Stimulated activated CD8-positive, alpha-beta memory T cell treated with anti-CD3 and anti-CD28 coated beads, Interleukin-4, amount 100 ng/mL, for 1 hour (primary cell): ENCODE measurements at places on chromosomes 6 and 20.

GRCh38 chr6:33314515-33314942 lies 651 bp upstream of the TAPBP start:
- no peak for DNase-seq

GRCh38 chr6:125974214-125974866 lies 12.0 kb upstream of the TRMT11 start:
- DNase-seq, result no peak

- DNase-seq, result no peak
Observed at GRCh38 chr6:12892151-12892550, 175.6 kb downstream of the PHACTR1 start.

GRCh38 chr20:13863244-13863643 lies 78.4 kb downstream of the NDUFAF5 start:
- no peak for DNase-seq

GRCh38 chr20:49701241-49701790 lies 12.4 kb downstream of the B4GALT5 start:
- DNase-seq, result no peak

- DNase-seq, result no peak
Observed at GRCh38 chr20:25011261-25011660, 18.7 kb upstream of the APMAP start.

- DNase-seq, result no peak
Observed at GRCh38 chr6:82094166-82094806, 153.3 kb downstream of the IBTK start.

DNA sequence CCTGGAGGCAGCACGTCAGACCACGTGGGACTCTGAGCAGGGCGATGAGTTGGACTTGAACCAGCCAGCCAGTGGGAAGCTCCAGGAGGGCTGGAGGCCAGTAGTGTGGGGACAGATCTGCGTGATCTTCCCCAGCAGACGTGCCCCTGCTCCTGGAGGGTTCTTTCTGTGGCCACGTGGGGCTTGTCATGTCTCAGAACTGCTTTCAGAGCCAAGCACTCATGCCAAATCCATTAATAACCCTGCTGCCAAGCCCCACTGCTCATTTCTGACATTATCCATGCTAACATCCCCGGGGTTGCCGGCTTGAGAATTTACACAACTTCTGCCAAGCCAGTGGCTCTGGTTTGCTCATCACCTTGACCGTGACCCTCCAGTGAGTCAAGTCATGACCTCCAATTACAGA lies 38.3 kb downstream of the SIRPA start:
- no peak for DNase-seq

DNA sequence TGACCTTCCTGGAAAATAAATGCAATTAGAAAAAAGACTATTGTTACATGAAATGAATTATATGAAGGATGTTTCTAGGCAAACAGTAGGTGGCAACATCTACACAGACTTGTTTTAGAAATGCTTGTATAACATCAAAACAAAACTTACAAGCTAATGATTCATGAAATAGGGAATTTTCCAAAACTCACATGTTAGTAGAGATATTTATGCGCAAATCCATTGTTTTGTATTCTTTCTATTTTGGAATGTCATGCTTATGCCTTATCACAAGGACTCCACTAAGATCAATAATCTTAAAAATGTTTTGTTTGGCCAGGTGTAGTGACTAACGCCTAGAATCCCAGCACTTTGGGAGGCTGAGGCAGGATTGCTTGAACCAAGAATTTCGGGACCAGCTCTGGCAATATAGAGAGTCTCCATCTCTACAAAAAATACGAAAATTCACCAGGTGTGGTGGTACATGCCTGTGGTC lies 32.3 kb upstream of the LGSN start:
- DNase-seq, result no peak

- DNase-seq, result peak; percentile 37
Observed at GRCh38 chr6:15299430-15300131, 53.7 kb downstream of the JARID2 start.

DNA sequence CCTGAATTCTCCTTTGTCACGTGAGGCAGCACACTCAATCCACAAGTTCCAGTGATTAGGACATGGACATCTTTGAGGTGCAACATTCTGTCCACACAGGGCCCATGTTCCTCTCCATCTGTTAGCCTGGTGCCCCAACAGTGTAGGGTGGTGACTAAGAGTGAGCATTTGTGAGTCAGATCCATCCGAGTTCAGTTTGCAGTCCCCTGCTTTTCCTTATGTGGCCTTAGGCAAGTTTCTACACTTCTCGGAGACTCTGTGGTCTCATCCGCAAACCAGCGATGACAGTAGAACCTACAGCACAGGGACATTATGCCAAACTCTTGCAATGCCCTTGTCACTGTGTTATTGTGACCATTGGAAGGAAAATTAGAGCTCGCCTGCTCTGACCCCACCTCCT lies 178.7 kb upstream of the CDH4 start:
- DNase-seq, result no peak

- no peak for DNase-seq
Observed at GRCh38 chr6:113994934-113995342, 24.0 kb upstream of the HDAC2 start.

DNA sequence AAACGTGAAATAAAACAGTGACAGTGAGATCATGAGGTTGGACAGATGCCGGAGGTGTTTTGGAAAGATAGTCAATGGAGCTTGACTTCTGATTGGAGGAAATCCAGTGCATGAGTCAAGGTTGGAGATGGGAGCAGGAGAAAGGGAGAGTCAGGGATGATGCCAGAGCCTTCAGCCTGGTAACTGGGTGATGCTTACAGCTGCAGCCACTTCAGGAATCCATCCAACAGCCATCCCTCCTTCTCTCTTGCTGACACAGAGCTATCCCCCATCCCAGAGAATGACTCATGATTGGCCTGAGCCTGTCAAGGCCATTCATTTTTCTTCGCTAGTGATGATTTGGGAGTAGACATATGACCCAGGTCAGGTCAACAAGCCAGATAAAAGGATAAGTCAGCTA lies 112.8 kb downstream of the SAMD5 start:
- no peak for DNase-seq

- DNase-seq, result no peak
Observed at GRCh38 chr20:4573564-4574355, 147.9 kb upstream of the PRND start.

DNA sequence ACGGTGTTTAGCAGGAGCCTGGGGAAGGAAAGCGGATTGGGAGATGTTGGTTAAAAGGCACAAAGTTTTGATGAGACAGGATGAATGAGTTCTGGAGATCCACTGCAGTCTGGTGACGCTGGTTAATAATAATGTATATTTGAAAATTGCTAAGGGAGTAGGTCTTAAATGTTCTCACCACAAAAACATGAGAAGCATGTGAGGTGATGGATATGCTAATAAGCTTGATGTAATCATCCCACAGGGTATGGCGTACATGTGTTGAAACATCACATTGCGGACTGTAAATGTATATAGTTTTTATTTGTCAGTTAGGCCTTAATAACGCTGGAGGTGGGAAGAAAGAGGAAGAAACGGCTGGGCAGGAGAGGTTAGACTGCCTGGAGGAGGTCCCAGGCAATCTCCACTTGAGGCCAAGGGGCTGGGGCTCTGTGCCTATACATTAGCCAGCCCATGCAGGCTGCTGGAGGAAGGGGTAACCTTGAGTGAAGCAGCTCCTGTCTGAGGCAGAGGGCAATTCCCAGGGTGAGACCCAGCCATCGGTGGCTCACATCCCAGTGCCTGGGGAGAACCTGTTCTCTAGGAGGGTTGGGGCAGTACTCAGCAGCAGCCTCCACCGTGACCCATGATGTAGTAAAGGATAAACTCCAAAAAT lies 188.2 kb upstream of the QKI start:
- DNase-seq, result no peak

GRCh38 chr6:82275686-82276085 lies 28.1 kb upstream of the IBTK start:
- no peak for DNase-seq

DNA sequence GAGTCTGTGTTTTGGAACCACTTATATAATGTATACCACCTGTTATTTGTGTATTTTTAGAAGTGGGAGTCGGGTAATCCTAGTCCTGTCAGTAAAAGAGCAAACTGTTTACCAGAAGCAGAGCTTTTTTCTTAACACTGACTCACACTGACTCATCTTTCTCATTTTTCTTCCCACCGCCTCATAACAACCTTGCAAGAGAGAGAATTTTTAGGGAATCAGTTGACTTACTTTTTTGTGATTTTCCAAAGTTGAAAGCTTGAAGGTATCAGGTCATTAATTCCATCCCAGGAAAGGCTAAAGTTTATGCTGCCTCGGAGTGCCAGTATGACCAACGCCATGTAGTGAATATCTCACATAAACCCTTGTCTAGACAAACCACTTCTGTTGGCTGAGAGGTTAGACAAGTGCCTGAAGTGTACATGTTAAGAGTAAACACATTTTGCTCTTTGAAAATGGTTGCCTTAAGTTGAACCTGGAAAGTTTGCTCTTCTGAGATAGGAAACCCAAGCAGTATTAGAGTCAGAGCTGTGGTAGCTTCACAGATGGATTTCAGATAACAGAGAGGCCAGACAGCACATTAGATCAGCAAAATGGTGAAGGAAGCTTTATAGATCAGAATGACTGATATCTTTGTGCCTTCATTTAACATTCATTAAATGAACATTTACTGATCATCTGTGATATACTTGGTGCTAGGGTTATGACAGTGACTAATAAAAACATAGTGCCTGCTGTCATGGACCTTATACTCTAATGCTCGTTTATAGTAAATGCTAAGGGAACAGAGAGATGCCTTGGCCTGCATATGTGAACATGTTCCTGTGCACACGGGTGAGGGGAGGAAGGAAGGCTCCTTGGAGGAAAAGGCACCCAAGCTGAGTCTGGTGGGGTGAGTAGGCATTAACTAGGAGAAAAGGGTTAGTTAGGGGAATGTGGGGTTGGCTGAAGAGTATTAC lies 29.1 kb upstream of the PKIG start:
- DNase-seq, result no peak

GRCh38 chr6:53020005-53020744 lies 25.1 kb upstream of the GSTA4 start:
- DNase-seq, result no peak

- peak; percentile 48 for DNase-seq
Observed at GRCh38 chr6:137927777-137928218, 60.7 kb downstream of the TNFAIP3 start.

DNA sequence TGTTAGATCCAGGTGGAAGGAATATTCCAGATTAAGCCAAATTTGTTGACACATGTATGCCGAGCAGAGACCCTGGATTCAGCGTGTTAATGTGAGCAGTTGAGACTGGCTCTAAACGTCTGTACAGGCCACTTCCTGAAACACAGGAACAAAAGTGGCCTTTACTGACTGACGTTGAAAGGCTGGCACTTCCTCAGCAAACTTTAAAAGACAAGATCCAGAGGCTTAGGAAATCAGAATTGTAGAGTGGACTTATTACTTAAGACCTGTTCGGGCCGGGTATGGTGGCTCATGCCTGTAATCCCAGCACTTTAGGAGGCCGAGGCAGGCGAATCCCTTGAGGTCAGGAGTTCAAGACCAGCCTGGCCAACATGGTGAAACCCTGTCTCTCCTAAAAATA lies 125.7 kb upstream of the ARID1B start:
- no peak for DNase-seq

DNA sequence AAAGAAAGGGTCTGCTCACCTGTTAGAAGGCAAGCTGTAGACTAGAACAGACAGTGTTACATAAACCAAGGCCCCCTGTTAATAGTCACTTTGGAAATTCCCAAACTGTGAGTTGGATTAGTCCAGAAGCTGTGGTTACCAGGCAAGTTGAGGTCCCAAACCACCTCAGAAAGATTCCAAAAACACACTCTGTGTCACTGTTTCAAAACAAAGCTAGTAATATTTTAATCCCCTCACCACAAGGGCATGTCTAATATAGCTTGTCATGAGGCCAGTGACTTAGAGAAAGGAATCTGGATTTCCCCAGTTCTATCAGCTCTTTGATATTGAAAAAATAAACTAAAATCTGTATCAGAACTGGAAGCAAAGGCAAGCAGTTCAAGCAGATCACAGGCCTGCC lies 244.6 kb downstream of the HAO1 start:
- no peak for DNase-seq

DNA sequence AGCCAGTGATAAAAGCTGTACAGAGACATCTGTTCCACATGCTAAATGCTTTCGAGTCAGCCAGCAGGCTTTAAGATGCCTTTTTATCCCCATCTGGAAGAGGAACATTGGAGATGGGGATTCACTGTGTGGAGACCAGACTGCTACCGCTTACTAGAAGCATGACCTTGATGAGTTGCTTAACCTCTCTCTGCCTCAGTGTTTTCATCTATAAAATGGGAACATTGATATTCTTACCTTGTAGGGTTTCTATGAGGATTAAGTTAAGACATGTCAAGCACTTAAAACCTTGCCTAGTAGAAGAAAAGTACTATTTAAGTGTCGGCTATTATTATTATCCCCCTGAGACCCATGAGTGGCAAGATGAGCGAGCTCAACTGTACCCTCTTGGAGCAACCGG lies 165.3 kb upstream of the SNX9 start:
- DNase-seq, result no peak

- no peak for DNase-seq
Observed at GRCh38 chr6:20538907-20539306, 4.7 kb downstream of the CDKAL1 start.

GRCh38 chr6:106620931-106621672 lies 8.2 kb downstream of the RTN4IP1 start:
- DNase-seq, result no peak

DNA sequence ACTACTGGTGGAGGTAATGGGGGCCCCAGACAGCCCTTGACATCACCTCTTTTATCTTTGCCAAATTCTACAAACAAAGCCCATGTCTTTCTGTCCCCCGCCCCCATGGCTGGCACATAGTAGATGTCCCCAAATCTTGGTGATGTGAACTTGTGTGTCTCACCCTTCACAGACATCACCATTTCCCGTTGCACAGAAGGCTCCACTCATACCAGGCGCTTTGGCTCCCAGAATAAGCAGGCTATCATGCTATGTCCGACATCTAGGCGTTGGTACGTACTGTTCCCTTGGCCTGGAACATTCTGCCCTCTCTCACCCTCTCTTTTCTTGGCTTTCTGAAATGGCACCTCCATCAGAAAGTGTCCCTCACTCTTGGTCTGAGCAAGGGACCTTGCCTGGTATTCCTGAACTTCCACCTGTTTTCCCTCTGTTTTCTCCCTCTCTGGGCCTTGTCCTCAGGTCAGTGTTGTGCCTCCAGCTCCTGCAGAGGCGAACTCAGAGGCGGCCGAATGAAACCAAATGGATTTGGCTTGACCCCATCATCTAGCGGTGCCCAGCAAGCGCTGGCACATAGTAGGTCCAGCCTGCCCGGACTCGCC lies 968 bp upstream of the CCN5 start:
- DNase-seq, result no peak

DNA sequence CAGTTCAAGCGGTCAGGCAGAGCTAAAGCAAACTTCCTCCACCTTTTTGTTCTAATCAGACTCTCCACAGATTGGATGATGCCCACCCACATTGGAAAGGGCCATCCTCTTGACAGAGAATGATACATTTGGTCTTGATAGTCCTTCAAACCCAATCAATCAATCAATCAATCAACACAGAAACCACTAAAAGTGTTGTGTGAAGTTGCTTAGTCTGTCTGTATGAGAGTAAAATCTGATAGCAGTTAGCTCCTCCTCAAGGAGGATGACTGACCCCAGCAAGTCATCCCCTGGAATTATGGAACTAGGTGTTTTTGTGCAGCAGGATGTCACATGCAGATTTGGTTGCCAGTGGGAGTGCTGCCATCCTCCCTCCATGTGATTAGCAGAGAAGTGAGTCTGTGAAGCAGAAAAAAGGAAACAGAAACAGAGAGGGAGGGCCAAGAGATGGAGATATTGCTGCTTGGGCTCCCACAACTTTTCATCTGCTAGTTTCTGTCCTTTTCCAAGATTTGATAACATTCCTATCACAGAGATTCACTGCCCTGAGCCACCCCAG lies 32.0 kb upstream of the SSTR4 start:
- no peak for DNase-seq
